Retina (tissue), 1 donor: ENCODE measurements at places on chromosomes 16 and 17.
A peak's percentile ranks its signal among the peaks of the same experiment; 100 is the strongest.

- DNase-seq = no peak
These were observed 44.9 kb upstream of the CACNG5 start for GRCh38 chr17:66789961-66790437.

DNA sequence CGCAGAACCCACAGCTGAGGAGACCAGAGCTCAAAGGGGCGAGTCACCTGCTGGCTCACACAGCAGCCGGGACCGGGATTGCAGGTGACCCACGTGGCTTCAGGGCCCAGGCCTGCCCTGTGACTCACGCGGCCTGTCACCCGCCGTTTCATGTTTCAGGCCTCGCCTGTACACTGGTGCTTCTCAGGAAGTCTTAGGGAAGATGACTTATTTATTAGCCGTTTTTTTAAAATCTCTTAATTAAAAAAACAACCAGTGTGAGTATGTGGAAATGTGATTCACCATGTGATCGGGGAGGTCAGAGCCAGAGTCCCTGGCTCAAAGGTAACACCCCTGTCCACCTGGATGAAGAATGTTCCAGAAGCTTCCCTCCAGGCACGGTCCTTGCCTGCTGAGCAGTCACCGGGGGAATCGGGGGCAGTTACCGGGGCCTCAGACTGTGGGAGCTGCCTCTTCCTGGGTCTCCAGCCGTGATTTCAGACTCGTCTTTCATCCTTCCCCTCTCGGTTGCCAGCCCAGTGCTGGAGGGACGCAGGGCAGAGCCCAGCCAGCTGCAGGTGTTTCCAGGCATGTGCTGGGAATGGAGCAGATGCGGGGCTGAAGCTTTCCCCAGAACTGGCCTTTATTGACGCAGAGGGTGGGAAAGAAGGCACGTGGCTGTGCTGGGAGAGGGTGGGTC is 49.3 kb downstream of the CMIP start:
- DNase-seq = peak; percentile 62

GRCh38 chr16:30527635-30528178 is 1.3 kb upstream of the ZNF768 start:
- no peak for DNase-seq

DNA sequence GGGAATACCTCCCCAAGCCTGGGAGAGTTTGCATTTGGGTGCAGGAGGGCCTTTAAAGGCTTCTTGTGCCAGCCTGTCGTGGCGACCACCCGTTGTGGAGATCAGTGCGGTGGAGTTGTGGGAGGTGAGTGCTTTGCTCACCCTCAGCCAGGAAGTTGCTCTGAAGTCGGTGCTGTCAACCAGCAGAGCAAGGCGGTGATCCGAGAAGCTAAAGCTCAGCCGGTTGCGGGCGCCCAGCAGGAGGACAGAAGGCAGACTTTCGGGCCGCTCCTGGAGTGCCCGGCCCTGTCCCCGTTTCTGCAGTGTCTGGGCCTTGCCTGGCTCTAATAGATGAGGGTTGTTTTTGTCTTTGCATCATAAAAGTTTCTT is 1.4 kb downstream of the UBE2I start:
- no peak for DNase-seq

- DNase-seq = no peak
These were observed 476 bp downstream of the KCNH4 start for GRCh38 chr17:42180411-42180921.

DNA sequence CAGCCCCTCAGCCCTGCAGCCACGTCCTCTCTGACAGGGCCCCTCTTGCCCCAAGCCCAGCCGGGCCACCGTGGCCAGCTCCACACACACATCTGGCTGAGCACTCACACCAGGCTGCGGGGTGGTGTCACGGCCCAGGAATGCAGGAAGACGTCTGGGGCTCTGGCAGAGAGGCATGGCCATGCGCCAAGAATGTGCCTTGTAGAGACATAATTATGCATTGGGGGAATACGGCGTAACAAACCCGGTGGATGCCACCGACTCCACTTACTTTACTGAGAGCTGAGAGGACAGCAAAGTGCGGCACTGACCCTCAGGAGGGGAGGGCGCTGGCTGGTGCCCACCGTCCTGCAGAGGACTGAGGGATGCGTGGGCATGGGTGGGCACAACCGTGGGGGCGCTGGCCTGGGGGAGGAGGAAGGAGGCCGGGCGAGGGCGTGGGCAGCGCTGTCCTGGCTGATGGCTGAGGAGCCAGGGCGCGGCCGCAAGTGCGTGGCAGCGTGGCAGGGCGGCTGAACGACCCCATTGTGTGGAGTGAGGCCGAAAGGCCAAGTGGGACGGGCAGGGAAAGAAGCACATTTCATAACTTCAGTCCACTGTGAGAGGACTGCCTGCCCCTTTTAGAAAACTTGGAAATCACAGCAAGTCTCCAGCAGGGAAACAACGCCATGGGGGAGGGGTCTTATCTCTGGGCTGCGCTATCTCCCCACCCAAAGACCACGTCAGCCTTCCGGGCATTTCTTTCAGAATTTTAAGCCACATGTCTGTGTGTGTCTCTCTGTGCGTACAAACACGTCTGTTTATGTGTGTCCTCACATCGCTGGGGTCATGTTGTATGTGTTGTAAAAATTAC is 30.6 kb downstream of the METRNL start:
- no peak for DNase-seq

- no peak for DNase-seq
These were observed 608.1 kb downstream of the TOX3 start for GRCh38 chr16:51938861-51939260.

- no peak for DNase-seq
These were observed 1.8 kb downstream of the PRSS22 start for GRCh38 chr16:2856061-2856670.

DNA sequence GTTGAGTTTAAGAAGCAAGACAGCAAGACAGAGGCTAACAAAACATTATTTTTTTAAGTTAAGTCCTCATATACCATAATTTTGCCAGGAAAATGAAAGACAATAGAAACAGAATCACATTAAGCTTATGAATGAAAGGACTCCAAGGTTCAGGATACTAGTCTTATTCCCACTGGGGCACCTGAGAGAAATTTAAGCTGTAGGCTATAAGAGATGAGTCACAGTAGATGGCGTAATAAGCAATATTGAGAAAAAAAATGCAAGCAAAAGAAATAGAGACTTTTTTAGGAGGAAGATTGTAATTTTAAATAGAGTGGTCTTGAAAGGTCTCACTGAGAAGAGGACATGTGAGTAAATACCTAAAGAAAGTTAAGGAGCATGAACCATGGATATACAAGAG is 57.1 kb upstream of the KIF2B start:
- no peak for DNase-seq

- DNase-seq = no peak
These were observed 26.2 kb upstream of the ZNF652 start for GRCh38 chr17:49388290-49388640.

- no peak for DNase-seq
These were observed 1056.3 kb upstream of the EEF2KMT start for GRCh38 chr16:6153901-6154300.

GRCh38 chr16:17377360-17378324 is 93.1 kb downstream of the XYLT1 start:
- DNase-seq = no peak

- peak; percentile 23 for DNase-seq
These were observed 40.5 kb downstream of the CEP95 start for GRCh38 chr17:64547319-64547718.

GRCh38 chr17:56866496-56866895 is 32.5 kb downstream of the DGKE start:
- no peak for DNase-seq

DNA sequence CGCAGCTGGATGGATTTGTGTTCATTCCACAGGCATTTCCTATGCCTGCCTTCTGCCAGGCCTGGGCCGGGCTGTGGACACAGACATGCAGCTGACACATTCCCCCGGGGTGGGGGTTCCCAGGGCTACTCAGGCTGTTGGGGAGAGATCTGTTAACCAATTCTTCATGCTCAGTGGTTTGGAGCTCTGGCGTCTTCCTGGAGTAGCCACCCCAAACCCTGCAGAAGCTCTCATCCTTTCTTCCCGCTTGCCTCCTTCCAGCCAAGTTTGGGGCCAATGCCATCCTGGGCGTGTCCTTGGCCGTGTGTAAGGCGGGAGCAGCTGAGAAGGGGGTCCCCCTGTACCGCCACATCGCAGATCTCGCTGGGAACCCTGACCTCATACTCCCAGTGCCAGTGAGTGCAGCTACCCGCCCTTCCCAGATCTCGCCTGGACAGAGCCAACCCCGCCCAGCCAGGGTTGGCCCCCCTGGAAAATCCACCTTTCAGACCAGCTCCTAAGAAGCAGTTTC is 2.6 kb downstream of the ENO3 start:
- no peak for DNase-seq

- no peak for DNase-seq
These were observed 17.8 kb upstream of the MAPT start for GRCh38 chr17:45876539-45876938.

- DNase-seq = no peak
These were observed 54.1 kb upstream of the BCAR1 start for GRCh38 chr16:75305364-75306098.
